MCF 10A (cell line): ENCODE measurements at places on chromosomes 4 and X. TPM values are rescaled to one million over a fixed set of nuclear protein-coding genes. Genes with fewer than 3 reads are reported as not detected.

- no peaks in the 10 kb centered on the region for H3K27me3 ChIP-seq
- H3K4me1 ChIP-seq, result no peaks in the 10 kb centered on the region
- no peak overlapping the region for H3K27ac ChIP-seq
- H3K36me3 ChIP-seq, result no peaks in the 10 kb centered on the region
- peak; percentile 72 for DNase-seq
- H3K4me3 ChIP-seq, result no peak overlapping the region
Measured at GRCh38 chr4:77433418-77433733, 172.2 kb upstream of the CXCL13 start.

GRCh38 chr4:168731006-168731636, 234.3 kb downstream of the PALLD start:
- H3K36me3 ChIP-seq, result no peaks in the 10 kb centered on the region
- no peak overlapping the region for H3K4me3 ChIP-seq

- peak overlapping the region; percentile 24 for H3K4me3 ChIP-seq
- no peaks in the 10 kb centered on the region for H3K27me3 ChIP-seq
- peaks cover 5% of the 10 kb centered on the region for H3K36me3 ChIP-seq
- peak; percentile 87 for DNase-seq
- no peak overlapping the region for H3K27ac ChIP-seq
Measured at GRCh38 chr4:22500831-22501714, 14.8 kb downstream of the ADGRA3 start.

DNA sequence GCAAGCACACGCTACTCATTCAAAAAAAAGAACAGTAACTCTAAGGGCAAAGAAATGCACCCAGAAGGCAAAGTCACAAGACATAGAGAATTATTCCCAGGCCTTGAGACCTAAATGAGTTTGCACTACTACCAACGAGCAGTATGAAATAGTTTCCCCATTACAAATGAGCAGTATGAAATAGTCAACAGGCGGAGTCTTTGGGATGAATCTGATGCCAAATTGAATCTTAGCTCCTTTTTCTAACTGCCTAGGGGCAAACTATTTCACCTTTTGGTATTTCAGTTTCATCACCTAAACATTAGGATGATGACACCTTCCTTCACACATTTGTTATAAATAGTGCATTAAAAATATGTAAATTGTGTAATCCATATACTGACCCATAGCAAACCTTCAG, 213.0 kb upstream of the FAT4 start:
- H3K27me3 ChIP-seq, result no peaks in the 10 kb centered on the region
- peak; percentile 92 for DNase-seq
- H3K4me3 ChIP-seq, result no peak overlapping the region

GRCh38 chr4:1172228-1172851, at the start of gene SPON2:
Gene SPON2 (minus strand): TSS chr4:1172583.
- H3K27ac ChIP-seq, result no peak within 1 kb of the TSS
- H3K36me3 ChIP-seq, result no peaks in the 10 kb centered on the region
- H3K4me1 ChIP-seq, result peaks cover 10% of the 10 kb centered on the region
- DNase-seq, result no peak

DNA sequence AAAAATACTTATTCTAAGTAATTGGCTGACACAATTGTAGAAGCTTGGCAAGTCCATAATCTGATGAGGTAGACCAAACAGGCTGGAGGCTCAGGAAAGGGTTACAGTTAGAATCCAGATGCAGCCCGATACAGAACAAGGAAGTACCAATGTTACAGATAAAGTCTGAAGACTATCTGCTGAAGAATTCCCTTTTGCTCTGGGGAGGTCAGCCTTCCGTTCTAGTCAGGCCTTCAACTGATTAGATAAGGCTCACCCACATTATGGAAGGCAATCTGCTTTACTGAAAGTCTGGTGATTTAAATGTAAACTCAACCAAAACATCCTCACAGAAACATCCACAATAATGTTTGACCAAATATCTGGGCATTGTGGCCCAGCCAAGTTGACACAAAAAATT, 7.4 kb upstream of the DYNLT3 start:
- no peak overlapping the region for H3K4me3 ChIP-seq
- no peaks in the 10 kb centered on the region for H3K4me1 ChIP-seq
- H3K27me3 ChIP-seq, result peaks cover 54% of the 10 kb centered on the region

- no peaks in the 10 kb centered on the region for H3K4me1 ChIP-seq
- H3K27me3 ChIP-seq, result no peaks in the 10 kb centered on the region
- H3K36me3 ChIP-seq, result no peaks in the 10 kb centered on the region
- H3K4me3 ChIP-seq, result no peak overlapping the region
- H3K27ac ChIP-seq, result no peak overlapping the region
- DNase-seq, result no peak
Measured at GRCh38 chr4:182863501-182863900, 53.7 kb downstream of the DCTD start.

- H3K4me1 ChIP-seq, result peaks cover 8% of the 10 kb centered on the region
- no peaks in the 10 kb centered on the region for H3K36me3 ChIP-seq
- peak; percentile 18 for DNase-seq
- H3K27ac ChIP-seq, result no peak within 1 kb of the TSS
Measured at GRCh38 chr4:144645631-144646522, at the start of gene HHIP. Gene HHIP (plus strand): TSS chr4:144646156. CDS start chr4:144646676, 520 bp downstream.

- H3K4me3 ChIP-seq, result no peak overlapping the region
- H3K36me3 ChIP-seq, result peaks cover 30% of the 10 kb centered on the region
- no peaks in the 10 kb centered on the region for H3K27me3 ChIP-seq
- H3K4me1 ChIP-seq, result no peaks in the 10 kb centered on the region
- H3K27ac ChIP-seq, result no peak overlapping the region
Measured at GRCh38 chr4:122331195-122331594, 47.6 kb upstream of the ADAD1 start.

DNA sequence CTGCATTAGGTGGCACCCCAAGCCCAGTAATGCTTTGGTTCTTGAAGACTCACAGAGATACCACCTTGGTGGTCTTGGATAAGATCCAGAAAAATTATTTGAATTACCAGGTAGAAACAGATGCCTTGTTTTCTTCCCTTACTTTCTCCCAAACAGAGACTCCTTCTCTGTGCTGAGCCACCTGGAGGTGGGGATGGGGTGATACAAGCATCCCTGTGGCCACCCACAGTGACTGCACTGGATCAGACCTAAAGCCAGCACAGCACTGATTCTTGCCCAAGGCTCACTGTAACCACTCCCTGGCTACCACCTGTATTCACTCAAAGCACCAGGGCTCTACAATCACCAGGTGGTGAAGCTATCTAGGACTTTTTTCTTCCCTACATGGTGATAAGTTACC, 156.8 kb downstream of the TEX13A start:
- peaks cover 58% of the 10 kb centered on the region for H3K27me3 ChIP-seq
- H3K4me1 ChIP-seq, result no peaks in the 10 kb centered on the region
- H3K36me3 ChIP-seq, result no peaks in the 10 kb centered on the region

DNA sequence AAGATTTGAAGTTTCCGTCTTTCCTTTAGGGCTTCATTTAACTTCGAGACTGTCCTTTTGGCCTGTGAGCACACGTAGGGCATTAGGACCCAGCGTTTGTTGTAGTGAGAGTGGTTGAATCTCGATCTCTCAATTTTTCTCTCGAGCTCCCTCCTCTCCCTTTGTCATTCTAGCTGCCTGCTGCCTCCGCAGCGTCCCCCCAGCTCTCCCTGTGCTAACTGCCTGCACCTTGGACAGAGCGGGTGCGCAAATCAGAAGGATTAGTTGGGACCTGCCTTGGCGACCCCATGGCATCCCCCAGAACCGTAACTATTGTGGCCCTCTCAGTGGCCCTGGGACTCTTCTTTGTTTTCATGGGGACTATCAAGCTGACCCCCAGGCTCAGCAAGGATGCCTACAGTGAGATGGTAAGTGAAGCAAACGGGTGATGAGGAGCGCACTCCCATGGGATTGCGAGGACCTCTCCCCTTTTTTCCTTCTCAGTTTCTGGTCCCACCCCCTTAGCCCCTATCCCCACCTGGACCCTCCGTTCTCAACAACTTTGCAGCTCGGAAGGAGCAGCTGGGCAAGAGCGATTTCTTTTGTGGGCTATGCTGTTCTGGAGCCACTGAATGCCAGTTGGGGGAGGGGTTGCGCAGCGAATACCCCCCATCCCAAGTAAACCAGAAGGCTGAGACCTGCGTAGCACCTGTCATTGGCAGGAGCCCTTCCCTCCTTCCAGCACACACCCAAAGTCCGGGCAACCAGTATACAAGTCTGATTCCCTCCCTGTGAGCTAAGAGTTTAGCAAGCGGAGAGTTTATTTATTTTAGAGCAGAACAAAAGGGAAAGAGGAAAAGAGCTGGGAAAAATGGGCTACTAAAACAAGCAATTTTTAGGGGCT, at the start of gene TMEM35A:
Gene TMEM35A (plus strand): TSS at position 164 of the 883 bp plus-strand sequence. CDS start 124 bp downstream, at position 288.
- no peaks in the 10 kb centered on the region for H3K4me1 ChIP-seq
- no peak within 1 kb of the TSS for H3K4me3 ChIP-seq
- H3K36me3 ChIP-seq, result no peaks in the 10 kb centered on the region
- H3K27ac ChIP-seq, result no peak within 1 kb of the TSS

GRCh38 chrX:97806946-97807345, 923.2 kb downstream of the RPA4 start:
- no peak overlapping the region for H3K4me3 ChIP-seq
- no peak for DNase-seq
- no peaks in the 10 kb centered on the region for H3K36me3 ChIP-seq
- no peaks in the 10 kb centered on the region for H3K4me1 ChIP-seq
- H3K27ac ChIP-seq, result no peak overlapping the region

- no peaks in the 10 kb centered on the region for H3K36me3 ChIP-seq
- peak overlapping the region; percentile 47 for H3K4me3 ChIP-seq
- peak; percentile 22 for DNase-seq
- peaks cover 23% of the 10 kb centered on the region for H3K4me1 ChIP-seq
Measured at GRCh38 chr4:176753049-176753448, 39.7 kb downstream of the VEGFC start.

DNA sequence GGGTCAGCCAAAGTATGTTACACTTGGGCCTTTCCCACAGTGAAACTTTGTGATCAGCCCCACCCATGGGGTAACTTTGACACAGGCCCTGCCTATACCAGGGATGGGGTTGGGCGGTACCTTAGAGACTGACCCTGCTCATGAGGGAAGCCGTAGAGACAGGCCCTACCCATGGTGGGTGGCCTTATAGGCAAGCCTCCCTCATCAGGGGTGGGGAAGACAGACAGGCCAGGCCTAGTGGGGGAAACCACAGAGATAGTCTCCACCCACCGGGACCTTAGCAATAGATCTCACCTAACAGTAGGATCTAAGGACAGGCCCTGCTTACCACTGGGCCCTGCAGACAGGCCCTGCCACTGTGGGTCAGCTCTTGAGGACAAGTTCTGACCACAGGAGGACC, 6.8 kb downstream of the PLP2 start:
- H3K4me3 ChIP-seq, result no peak overlapping the region
- H3K27me3 ChIP-seq, result no peaks in the 10 kb centered on the region
- H3K27ac ChIP-seq, result no peak overlapping the region
- DNase-seq, result no peak
- H3K4me1 ChIP-seq, result peaks cover 21% of the 10 kb centered on the region

DNA sequence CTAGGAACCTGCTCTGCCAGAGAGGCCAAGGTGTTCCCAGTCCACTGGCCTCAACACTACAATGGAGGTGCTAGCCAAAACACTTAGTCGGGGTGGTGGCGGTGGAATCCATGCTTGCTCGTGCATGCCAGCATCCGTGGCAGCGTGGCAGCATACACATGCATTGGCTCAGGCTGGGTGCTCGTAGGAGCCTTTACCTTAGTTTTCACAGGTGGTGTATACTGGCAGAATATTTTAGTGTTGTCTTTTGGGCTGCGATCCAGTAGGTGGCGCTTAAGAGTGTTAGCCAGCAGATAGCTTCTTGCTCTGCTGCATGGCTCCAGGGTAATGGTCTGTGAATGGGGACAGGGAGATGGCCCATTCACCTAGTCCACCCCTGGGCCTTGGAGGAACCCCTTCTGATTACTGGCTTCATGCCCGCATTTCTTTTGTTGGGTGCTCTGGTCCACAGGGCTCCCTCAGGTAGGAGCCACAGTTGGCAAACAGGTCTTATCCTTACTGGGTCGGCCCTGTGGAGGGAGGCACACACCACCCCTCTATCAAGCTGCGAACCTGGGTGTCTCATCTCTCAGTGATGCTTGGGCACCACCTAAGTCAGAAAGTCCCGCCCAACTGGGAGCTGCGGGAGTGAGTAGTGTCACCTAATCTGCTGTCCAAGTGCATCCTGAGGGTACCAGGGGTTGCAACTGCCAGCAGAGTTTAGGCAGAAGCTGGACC, 40.0 kb downstream of the RIPPLY1 start:
- H3K27ac ChIP-seq, result no peak overlapping the region
- DNase-seq, result peak; percentile 46
- H3K36me3 ChIP-seq, result no peaks in the 10 kb centered on the region
- H3K4me1 ChIP-seq, result peaks cover 6% of the 10 kb centered on the region
- no peak overlapping the region for H3K4me3 ChIP-seq

GRCh38 chr4:94517492-94517891, 65.8 kb downstream of the PDLIM5 start:
- H3K4me1 ChIP-seq, result peaks cover 28% of the 10 kb centered on the region
- H3K27ac ChIP-seq, result peak overlapping the region; percentile 86
- peaks cover 26% of the 10 kb centered on the region for H3K36me3 ChIP-seq
- DNase-seq, result no peak

Gene PAK3
- 4.9 and 8.5 TPM in 2 replicates for total RNA-seq

Gene STS
- total RNA-seq, result 2.4 and 2.8 TPM in 2 replicates

Gene EVC2
- 5.5 and 6.0 TPM in 2 replicates for total RNA-seq

Gene CYBB
- total RNA-seq, result 0.07 TPM in 1 of 2 replicates, not detected in the other

Gene MAGEA2B
- not detected in 2 replicates for total RNA-seq

Gene HSFX4
- total RNA-seq, result not detected in 2 replicates

Gene ADH7
- not detected in 2 replicates for total RNA-seq
